RCC 7860 (cell line): ENCODE measurements at places on chromosomes 2 and 18.

GRCh38 chr2:238716585-238716984, 131.3 kb upstream of the TWIST2 start:
- DNase-seq = no peak

DNA sequence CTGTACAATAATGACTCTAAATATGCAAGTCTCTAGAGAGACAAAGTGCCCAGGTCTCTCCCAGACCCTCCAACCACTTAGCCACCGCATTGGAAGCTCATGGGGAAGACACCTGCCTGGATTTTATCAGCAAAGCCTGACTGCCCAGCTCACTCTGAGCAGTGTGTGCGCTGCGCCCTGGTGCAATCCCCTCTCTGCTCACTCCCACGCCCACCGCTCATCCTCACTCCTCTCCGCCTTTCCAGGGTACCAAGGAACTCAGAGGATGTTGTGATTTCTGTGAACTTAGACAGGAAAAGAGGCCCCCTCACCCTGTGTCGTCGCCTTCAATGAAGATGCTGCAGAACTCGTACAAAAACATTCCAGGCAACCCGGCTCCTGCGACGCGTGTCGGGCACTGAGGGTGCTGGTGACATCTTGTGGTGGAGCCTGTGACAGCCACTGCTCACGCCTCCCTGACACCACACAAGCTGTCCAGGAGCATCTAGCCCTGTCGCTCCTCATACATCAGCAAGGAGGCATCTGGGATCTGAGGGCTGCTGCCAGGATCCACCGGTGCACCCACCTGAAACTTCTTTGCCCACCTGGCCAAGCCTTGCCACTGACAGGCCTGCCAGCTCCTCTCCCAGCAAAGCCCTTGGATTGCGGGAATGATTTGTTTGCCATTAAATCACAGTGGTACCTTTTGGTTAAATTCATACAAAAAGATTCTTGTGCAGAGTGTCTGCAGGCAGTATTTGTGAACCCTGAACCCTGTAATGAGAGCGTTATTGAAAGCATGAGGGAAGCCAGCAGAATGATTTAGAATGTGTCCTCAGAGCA, 220.4 kb downstream of the ZNF516 start:
- no peak for DNase-seq

DNA sequence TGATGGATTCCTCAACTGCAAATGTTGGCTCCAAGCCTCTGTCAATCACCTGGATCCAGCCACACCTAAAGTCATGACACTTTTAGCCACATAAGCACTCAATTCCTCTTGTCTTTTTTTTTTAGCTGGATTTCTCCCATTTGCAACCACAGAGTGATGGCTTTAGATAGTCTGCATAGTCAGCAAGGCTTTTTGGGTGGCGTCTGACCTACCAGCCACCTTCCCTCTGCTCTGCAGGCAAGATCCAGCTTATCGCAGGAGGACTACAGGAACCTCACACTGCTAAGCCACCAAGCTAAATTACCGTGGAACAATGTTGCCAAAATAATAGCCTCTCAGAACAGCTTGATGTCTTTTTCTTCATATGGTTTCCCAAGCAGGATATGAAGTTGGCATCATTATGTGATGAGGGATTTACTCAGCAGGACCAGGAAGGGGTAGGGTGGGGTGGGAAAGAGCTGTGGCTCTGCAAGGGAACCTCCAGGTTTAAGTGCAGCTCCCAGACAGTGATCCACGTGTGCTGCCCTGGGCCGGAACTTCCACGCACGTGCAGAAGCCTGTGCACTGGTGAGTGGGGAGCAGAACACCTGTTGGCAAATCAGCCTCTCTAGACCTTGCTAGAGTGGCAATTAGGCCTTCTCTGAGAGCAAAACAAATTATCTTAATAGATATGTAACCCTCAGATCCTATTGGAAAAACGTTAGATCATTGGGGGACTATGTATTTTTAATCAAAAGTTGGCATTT, 170.6 kb upstream of the NCK2 start:
- no peak for DNase-seq

- DNase-seq = peak; percentile 100
These were observed 48.2 kb downstream of the CRIM1 start for GRCh38 chr2:36403675-36404230.

- no peak for DNase-seq
These were observed 83.6 kb downstream of the RHOB start for GRCh38 chr2:20530520-20530919.

DNA sequence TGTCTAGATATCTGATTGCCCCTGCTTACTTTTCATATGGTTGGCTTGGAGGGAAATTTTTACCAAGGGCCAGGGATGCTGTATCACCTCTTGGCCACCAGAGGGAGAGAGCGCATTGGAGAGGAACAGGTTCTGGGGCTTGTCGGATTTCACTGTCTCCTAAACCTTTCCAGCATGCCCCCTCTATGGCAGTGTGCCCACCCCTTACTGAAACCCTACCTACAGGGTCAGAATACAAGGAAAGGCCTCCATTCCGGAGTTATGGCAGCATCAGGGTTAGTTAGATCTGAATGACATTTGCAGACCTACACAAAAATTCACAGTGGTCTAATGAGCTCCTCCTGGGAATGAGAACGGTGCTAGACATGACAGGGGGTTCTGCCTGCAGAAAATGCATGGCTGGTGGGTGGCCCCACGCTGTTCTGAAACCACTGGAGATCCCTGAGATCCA, 5.8 kb downstream of the SLC14A2 start:
- no peak for DNase-seq

DNA sequence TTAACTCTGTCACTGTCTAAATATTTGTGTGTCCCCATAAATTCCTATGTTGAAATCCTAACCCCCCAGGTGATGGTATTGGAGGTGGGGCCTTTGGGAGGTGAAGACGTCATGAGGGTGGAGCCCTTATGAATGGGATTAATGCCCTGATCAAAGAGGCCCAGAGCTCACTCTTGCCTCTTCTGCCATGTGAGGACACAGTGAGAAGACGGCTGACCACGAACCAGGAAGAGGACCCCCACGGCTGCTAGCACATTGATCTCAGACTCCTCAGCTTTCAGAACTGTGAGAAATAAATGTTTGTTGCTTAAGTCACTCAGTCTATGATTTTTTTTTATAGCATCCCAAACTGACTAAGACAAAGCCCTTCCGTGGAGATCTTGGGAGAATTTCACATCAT, 71.2 kb downstream of the BCL2L11 start:
- DNase-seq = no peak

- DNase-seq = no peak
These were observed 398.9 kb downstream of the RND3 start for GRCh38 chr2:150088538-150088937.

DNA sequence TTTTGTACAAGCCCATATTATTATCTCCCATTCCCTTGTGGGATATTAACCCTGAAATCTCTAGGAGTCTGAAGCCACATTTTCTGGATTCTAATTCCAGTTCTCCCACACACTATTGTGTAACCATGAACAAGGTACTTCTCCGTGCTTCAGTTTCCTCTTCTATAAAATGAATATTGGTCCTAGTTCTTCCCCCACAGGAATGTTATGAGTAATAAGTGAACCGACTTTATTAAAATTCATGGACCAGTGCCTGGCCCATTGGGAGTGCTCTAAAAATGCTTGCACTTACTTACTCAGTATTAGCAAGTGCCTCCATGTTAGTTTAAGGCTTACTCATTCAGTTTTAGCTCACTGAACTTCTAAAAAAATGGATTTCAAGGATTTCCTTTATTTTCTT, 1.4 kb upstream of the ACMSD start:
- peak; percentile 98 for DNase-seq

- DNase-seq = peak; percentile 98
These were observed 178.2 kb downstream of the ANAPC1 start for GRCh38 chr2:111705711-111706336.

DNA sequence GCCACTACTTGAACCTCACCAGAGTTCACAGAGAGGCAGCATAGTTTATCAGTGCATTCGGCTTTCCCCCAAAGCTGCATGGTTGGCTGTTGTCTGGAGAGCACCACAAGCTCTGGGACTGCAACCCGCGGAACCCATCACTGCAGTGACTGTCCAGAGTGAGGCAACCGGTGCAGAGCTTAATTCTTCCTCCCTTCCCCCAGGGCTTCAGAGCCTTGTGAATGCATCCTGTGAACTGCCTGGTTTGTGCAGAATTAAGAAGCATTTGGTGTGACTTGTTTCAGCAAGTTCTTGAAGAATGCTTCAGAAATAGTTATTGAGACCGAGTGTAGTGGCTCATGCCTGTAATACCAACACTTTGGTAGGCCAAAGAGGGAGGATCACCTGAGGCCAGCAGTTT, 99.2 kb upstream of the FOSL2 start:
- no peak for DNase-seq

- no peak for DNase-seq
These were observed 3.8 kb downstream of the SLC4A1AP start for GRCh38 chr2:27667446-27667845.

- DNase-seq = no peak
These were observed 278.9 kb upstream of the HDAC4 start for GRCh38 chr2:239679755-239680154.

DNA sequence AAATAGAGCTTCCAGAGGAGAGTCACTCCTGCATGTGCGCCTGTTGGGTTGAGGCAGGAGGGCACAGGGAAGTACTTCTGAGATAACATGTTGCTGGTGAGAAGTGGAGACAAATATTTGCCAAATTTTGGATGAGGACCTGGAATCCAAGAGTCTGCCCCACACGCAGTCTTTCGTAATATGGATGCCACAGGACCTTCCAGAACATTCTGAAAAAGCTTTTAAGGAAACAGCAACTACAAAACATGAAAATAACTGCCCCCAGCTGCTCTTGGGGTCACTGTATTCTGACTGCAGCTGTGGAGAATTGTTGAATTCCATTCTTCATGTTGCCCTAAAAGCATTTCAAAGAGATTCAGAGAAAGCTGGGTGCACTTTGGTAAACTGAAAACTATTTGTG, 227.5 kb downstream of the C1D start:
- no peak for DNase-seq

- peak; percentile 26 for DNase-seq
These were observed 57.4 kb downstream of the ADI1 start for GRCh38 chr2:3461801-3462492.

GRCh38 chr2:32189011-32189410, 23.3 kb downstream of the SLC30A6 start:
- no peak for DNase-seq

DNA sequence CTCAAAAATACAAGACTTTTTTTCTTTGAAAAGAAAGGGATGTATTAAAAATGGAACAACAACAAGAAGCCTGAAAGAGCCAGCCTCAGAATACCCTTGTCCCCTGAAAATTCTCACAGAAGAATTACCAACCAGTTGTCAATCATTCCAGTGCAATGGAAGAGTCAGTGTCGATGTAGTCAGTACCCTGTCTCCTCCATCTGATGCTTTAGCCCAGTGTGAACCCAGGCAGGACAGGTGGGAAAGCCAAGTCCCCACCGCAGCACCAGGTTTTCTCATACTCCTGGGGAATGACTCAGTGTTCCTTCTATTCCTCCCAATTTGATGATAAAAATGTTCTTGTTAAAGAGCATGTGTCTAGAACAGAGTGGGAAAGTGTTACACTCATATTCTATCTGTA, 332.0 kb upstream of the CHAC2 start:
- DNase-seq = no peak

DNA sequence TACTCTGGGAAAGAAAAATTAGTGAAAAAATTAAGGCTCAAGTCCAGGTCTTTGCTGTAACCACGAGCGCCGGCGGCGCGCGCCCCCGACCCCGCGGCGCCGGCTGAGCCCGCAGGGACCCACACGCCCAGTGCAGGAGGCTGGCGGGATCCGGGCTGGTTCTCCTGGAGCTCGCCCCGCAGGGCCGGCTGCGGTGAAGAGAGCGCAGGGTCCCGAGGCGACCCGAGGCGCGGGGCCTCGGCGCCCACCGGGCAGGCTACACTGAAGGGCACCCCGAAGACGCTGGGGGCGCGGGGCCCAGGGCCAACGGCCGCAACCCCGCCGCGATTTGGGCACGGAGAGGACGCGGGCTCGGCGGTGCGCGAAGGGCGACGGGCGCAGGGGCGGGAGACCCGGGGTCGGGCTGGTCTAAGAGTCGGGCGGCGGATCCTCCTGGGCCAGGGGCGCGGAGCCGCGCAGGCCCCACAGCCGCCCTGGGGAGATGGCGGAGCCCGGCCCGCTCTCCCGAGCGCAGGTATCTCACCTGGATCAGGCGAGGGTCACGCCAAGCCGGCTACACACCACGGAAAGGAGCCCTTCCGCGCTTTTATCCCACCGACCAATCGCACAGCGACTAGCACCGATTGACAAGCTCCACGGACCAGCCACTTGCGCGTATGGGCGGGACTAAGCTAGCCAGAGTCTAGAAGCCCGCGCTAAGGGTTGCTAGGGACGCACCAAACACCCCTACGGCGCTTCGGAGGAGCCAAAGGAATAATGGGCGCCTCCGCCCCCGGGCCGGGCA, at the start of gene PASK:
Gene PASK (minus strand): TSS at position 582 of the 784 bp plus-strand sequence. CDS start 6,440 bp downstream, outside the sequence.
- peak; percentile 89 for DNase-seq

DNA sequence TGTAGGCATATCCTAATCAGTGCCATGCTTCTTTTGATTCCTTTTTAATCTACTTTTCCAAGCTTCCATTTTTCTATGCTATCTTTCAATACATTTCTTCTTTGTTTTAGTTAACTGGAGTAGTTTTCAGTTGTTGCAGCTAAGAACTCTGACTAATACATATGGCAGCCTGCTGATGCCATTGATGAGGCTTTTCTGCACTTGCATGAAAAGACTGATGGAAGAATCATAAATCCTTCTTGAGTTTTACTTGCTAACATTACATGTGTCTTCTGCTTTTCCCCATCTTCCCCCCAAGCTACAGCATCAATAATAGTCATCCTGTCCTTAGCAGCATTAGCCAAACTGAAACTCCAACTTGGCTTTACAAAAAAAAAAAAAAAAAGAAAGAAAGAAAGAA, 203.3 kb downstream of the LRP1B start:
- DNase-seq = no peak

GRCh38 chr2:105344704-105345345, 7.5 kb downstream of the C2orf49 start:
- peak; percentile 31 for DNase-seq

DNA sequence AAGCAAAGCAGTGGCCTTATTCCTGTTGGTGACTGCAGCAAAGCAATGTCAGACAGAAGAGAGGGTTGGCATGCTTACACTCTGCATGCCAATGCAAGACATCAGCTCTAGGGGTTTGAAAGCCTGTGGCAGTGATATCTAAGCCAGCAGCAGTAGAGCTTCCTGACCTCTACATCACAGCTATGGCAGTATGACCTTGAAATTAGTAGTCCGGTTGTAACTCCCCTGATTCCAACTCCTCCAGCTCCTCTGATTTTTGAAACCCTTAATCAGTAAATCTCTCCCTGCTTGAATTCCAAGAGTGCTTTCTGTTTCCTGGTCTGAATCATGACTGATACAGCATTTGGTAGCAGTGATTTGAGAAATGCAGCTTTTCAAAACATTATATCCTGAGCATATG, 60.0 kb upstream of the LRP1B start:
- no peak for DNase-seq

DNA sequence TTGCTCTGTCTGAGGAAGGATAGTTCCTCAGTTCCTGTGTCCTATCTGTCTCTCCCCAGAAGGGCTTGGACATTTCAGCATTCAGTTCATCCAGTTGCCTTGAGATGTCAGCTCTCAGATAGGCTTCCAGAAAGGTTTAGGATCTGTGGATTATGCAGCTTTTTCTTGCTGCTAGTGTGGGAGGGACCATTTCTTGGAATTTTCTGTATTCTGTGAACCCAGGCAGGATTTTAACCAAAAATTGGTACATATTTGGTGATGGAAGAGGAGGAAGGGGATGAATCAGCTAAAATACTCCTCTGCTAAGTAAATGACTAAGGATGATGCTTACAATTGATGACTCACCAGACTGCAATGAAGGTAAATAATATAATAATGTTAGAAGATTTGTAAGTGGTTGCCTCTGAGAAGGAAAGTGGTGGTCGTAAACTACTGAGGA, 58.6 kb upstream of the DOCK10 start:
- peak; percentile 98 for DNase-seq
